Esophagus squamous epithelium (tissue), 5 donors: ENCODE measurements at places on chromosomes 2 and 18.

- DNase-seq = no peak
These were observed 8.7 kb upstream of the IMP4 start for GRCh38 chr2:130334026-130334425.

DNA sequence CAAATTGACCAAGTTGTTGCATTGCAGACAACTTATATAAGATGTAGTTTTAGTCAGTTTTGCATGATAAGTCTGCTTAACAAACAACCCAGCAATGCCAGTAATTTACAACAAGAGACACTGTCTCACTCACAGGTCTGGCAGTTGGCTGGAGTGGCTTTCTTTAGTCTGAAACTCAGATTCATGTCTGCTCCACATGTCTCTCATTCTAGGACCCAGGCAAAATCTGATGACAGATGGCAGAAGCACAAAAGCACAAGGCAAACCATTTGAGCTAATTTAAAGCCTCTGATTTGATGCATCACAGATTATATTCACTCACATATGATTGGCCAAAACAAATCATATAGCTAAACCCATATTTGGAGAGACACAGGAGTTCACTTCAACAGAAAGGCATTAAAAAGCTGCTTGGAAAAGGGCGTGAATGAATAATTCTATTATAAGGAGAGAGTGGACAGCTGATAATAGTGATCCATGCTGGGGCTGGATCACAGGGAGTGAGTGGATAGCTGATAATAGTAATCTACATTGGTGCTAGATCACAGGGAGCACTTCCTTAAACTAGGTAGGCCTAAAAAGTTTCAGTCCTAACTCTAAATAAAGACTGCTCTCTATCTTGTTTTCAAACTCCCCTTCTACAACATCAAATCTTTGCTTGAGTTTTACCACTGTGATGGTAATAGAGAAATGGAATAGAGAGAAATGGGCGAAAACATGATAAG is 593.2 kb upstream of the ZNF804A start:
- DNase-seq = no peak

GRCh38 chr18:10047237-10047636 is 133.4 kb downstream of the VAPA start:
- DNase-seq = no peak

DNA sequence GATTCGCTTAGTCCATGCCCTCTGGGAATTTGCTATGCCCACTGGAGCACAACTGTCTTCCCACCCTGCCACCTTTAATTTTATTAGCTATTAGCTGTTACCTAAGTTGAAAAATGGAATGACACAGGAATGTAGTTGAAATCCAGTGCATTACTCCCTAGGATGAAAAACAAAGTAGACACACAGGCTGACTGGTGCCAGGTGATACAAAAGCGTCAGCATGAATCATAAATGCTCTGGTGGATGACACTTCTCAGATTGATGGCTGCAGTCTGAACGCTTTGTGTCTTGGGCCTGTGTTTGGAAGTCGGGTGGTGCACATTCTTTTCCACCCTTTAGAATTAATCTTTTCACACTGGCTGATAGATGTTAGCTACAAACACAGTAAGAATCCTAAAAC is 802.0 kb downstream of the DCC start:
- DNase-seq = no peak

- DNase-seq = no peak
These were observed 5.6 kb upstream of the DNMT3A start for GRCh38 chr2:25347205-25347815.

GRCh38 chr2:219254590-219255201 is 978 bp upstream of the TUBA4A start:
- DNase-seq = no peak

DNA sequence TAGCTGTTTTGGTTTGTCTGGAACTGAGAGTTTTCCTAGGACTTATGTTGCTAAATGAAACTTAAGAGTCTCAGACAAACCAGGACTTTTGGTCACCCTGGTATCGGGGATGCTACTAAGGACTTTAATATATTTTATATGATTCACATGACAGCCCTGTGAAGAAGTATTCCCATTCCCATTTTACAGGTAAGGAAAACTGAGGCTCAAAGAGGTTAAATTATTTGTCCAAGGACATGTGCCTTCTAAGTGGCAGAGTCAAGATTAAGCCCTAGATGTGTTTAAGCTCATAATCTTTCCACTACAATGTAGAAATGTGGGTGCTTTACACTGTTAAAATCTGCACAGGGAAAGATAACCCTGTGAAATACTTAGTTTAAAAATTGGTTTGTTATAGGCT is 77.7 kb upstream of the ATP5MC3 start:
- no peak for DNase-seq

DNA sequence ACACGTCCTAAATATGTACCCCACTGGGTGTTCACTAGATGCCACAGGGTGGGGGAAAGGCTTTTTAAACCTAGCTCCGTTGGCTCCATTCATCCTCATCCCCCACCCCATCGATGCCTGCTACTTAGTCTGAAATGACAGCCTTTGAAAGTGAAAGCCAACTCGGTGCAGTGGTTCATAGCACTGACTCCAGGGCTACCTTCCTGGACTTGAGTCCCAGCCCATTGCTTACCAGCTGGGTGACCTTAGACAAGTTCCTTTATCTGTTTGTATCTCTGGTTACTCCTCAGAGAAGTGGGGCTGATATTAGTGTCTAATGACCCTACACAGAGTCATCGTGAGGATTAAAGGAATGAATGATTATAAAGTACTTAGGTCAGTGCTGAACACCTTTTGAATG is 24.4 kb downstream of the EHD3 start:
- no peak for DNase-seq

- DNase-seq = no peak
These were observed 14.7 kb upstream of the ARHGAP25 start for GRCh38 chr2:68719912-68720311.

GRCh38 chr2:100541404-100541803 is 21.4 kb upstream of the PDCL3 start:
- no peak for DNase-seq

DNA sequence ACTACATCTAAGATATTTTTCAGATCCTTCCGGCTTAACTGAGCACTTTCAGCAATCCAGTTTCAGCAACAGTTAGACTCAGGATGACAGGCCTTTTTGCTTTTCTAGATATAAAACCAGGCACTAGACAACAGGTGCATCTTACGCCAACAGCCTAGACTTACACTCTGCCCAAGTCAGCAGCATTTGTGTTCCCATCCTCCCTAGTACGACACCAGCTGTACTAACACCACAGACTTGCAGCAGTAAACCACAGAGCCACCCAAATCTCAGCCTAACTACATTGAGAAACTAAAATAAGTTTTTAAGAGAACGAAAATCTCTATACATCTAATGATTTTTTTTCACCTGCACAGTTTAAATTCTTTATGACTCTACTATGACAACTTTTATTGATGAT is 89.9 kb upstream of the DNMT3A start:
- no peak for DNase-seq

GRCh38 chr2:121094845-121095244 is 190.2 kb downstream of the TFCP2L1 start:
- no peak for DNase-seq
